ENCODE measurements at places on chromosomes 1 and 21.

DNA sequence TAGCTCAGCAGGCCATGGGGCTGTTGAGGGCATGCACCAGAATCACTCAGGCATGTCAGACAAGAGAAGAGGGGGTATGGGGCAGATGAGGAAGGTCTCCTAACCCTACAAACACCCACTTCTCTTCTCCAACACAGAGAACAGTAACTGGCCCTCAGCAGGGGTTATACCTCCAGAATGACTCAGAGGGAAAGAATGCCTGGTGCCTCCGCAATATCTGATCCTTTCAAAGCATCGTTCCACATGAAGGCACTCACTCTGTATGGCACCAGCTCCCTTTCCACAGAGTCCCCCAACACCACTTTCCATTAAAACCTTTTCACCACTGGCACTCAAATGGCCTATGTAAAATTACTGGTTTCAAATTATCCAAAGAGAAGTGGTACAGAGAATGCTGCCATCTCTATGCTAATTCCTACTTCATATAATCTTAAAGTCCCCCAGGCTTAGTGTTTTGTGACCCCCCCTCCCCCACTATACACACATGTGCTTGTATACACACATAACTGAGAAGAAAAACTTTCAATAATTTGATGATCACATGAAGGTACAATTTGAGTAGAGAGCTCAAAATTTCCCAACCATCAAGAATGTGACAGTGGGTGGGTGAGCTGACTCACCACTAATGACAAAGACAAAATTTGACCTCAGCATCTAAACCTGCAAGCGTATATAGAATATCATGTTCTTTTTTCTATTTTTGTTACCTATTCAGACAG is 91.5 kb downstream of the SIPA1L2 start:
- no peak for DNase-seq

GRCh38 chr1:192581131-192581927 is 5.8 kb downstream of the RGS1 start:
- DNase-seq = no peak

DNA sequence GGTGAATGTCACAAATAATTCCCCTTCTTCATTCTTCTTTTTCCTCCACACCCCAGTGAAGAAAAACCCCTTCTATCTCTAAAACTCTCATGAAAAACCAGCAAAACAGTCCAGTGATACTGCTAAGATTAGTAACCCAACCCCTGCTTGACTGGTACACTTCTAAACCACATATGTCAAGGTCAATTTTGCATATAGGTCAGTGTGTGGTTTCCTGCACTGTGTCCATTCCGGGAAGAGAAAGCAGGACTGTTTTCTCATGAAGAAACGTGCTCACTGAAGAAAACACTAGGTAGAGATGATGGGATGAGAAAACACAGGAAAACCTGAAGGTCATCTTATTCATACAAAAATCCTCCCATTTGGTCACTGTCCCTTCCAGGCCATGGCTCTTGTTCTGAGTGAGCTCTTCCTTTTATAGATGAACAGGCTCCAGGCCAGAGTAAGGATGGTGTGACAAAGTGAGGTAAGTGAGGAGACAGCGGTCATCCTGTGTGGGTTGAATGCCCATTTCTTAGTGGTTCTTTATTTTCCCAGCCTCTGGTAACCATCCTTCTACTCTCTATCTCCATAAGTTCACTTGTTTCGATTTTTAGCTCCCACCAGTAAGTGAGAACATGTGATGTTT is 122.7 kb downstream of the FASLG start:
- peak; percentile 12 for DNase-seq

GRCh38 chr1:190049314-190049713 is 428.4 kb downstream of the BRINP3 start:
- no peak for DNase-seq

- no peak for DNase-seq
These were observed 78.2 kb upstream of the CAPZB start for GRCh38 chr1:19563324-19564097.

GRCh38 chr1:22416555-22417454 is 34.8 kb upstream of the ZBTB40 start:
- DNase-seq = peak; percentile 45

GRCh38 chr1:156460525-156460924 is 40.0 kb downstream of the MEF2D start:
- no peak for DNase-seq

DNA sequence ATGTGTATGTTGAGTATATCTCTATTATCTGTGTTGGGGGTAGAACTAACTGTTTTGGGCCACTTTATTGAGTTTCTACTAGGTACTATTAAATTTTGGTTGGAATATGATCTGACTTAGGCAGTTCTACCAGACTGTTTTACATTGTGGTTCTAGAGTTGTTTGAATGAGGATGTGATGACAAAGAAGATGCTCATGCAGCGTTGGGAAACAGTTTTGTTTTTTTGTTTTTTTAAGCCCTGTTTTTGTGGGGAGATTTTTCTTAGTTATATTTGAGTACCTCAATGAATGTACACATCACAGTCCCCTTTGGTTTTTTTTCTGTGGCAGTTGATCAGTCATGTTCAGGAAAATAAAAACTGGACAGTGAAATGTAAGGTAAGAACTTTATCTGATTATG is 40.1 kb downstream of the TMED5 start:
- DNase-seq = no peak

DNA sequence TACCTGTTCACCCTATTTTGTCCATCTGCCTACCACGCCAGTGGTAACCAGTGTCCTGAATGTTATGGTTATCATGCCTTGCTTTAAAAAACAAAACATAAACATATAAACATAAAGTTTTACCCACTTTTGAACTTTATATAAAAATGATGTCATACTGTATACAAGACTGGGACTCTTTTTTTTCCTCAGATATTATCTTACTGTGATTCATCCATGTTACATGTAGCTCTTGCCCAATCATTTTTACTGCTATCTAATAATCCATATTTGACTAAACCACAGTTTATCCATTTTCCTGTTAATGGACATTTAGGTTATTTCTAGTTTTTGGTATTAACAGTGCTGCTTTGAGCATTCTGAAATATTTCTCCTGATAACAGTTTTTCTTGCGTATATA is 78.8 kb downstream of the GPR161 start:
- no peak for DNase-seq

GRCh38 chr1:200971955-200972711 is 51.4 kb downstream of the KIF21B start:
- DNase-seq = peak; percentile 12

DNA sequence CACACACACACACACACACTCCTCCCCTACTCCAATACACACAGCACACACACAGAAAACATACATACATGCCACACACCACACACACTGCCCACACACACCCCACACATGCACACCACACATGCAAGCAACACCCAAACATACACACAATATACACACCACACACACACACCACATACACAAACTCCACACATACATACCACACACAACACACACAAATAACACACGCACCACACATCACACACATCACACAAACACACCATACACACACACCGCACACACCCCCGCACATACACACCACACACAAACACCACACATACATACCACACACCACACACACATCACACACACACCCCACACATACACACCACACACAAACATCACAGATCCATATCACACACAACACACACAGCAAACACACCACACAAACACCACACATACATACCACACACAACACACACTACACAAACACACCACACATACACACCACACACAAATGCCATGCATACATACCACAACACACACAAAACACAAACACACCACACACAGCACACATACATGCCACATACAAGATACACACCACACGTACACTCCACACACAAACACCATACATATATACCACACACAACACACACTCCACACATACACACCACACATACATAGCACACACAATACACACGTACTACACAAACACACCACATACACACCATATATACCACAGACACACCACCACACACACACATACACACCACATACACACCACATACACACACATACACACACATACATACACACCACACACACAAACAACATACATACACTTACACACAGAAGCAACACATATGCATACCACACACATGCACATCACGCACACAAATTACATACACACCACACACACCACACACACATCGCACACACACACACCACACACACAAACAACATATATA is 932 bp upstream of the RAB7B start:
- no peak for DNase-seq

GRCh38 chr21:37463083-37463801 is 96.7 kb downstream of the DYRK1A start:
- DNase-seq = peak; percentile 6

- DNase-seq = no peak
These were observed 35.4 kb downstream of the VPS45 start for GRCh38 chr1:150102986-150103385.

GRCh38 chr1:101846820-101847219 is 149.9 kb downstream of the OLFM3 start:
- no peak for DNase-seq

All from NK-92 treated with Interleukin-12 subunit alpha and Interleukin-12 subunit beta, amount 100 ng/mL, for 24 hours (cell line).